Dorsolateral prefrontal cortex (tissue), 122 donors: ENCODE measurements at places on chromosomes 2 and 18.

DNA sequence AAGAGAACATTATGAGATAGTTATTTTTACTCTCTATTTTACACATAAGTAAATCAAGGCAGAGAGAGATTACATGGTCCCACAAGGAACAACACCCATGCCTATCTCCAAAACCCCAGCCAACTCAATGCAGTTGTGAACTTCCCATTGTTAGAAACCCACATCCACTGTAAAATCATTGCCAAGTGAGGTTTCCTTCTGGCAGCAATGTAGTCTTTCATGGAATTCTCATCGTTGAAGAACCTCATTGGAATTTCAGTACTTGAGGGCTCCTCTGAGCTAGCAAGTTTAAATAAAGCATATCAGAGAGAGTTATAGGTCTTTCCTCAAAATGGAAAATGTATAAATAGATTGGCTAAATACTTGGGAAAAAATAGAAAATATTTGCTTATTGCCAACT, 105.2 kb downstream of the RAD51AP2 start:
- no peak for DNase-seq

GRCh38 chr2:226715347-226715990, 84.2 kb downstream of the IRS1 start:
- no peak for DNase-seq

DNA sequence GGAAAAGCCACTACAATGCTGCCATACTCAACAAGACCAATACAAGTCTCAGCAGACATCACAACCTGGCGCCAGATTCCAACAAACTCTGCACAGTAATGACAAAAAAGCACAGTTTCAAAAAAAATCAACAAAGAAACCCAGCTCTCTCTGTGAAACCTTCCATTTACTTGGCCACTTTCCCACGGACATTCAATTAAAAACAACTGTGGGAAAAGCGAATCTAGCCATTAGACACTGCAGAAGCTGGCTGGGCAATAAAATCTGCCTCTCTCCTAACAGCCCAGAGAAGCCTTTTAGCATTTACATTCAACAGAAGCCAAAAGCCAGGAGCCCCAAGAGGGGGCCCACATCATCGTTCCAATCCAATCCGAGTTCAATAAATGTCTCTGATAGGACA, 128.9 kb downstream of the HDAC4 start:
- DNase-seq: peak; percentile 26

- no peak for DNase-seq
These were observed 45.1 kb downstream of the RPL31 start for GRCh38 chr2:101047075-101047766.
